ENCODE measurements at places on chromosomes 5 and 9.

DNA sequence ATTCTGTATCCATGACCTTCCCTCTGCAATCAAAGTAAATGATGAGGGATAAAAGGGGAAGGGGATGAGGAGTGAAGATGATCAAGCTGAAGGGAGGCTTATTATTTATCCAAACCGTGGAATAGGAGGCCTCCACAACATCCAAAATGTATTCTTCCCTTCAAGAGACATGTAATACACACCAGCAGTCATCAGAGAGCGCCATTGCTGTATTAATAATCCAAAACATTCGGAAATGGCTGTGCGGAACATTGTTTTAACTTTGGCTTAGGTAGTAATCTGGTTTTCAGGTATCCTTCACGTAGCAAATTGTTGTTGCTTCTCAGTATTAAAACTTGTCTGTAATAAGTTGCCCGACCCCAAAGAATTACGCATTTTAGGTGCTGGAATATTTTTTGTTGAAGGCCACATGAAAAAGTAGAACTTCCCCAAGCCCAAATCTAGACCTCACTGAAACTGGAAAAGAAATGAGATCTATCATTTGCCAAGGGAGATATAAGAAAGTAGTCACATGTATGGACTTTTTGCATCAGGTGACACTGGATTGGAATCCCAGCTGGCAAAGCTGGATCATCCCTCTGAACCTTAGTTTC lies 2.6 kb upstream of the BOD1 start:
- DNase-seq, result peak; percentile 33

DNA sequence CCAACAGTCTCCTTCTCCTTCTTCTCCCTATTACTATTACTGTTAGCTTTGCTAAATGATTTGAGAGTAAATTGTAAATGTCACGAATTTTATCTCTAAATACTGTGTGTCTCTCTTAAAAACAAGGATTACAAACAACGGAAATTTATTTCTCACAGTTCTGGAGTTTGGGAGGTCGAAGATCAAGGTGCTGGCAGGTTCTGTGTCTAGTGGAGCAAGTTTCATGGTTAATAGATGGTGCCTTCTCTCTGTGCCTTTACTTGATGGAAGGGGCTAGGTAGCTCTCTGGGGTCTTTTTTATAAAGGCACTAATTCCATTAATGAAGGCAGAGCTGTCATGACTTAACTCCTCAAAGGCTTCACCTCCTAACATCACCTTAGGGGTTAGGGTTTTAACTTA lies 237.9 kb downstream of the MAN2A1 start:
- no peak for DNase-seq

DNA sequence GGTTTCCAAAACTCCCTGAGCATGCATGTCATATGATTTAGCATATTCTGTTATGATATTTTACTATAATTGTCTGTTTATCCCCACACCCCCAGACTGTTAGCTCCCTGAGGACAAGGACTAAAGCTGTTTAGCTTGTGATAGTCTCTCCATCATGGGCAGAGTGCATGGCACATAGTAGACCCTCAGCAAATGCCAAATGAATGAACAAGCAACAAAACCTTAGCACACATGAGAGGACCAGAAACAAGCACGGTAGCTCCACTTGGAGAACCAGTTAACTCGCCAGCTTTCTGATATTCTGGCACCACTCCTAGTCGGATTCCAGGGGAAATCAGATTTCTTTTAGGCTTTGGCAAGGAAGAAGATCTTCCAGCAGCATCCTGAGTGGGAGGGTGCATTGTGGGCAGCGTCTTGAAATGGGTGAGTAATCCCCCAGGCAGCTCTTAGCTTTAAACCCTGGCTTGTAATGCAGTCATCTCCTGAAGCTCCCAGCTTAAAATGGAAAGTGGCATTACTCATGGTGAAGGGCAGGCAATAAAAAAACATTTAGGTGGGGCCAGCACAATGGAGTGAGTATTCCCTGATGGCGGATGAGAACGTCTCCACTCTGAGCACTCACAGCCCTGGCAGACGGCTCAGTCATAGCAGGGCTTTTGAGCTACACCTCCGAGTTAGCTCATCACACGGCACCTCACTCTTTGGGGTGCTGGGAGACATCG lies 41.1 kb downstream of the FGF1 start:
- no peak for DNase-seq

GRCh38 chr5:66788556-66788955 lies 192.4 kb downstream of the MAST4 start:
- no peak for DNase-seq

GRCh38 chr5:133405275-133406034 lies 206.9 kb downstream of the FSTL4 start:
- DNase-seq, result no peak

DNA sequence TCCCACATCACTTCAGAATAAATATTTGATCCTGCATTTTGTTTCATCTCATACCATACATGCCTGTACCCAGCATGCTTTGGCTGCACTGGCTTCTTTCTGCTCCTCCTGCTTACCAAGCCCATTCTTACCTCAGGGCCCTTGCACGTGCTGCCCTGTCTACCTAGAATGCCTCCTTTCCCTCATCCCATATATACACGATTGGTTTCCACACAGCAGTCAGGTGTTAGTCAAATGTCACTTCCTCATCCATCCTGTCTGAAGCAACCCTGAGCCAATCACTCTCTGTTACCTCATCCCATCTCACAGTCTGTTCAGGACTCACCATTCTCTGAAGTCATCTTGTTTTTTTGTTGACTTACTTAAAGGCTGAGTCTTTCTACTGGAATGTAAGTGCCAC lies 30.3 kb downstream of the CAST start:
- DNase-seq, result no peak

GRCh38 chr9:128689293-128689774 lies 312 bp downstream of the SET start:
- DNase-seq, result no peak

DNA sequence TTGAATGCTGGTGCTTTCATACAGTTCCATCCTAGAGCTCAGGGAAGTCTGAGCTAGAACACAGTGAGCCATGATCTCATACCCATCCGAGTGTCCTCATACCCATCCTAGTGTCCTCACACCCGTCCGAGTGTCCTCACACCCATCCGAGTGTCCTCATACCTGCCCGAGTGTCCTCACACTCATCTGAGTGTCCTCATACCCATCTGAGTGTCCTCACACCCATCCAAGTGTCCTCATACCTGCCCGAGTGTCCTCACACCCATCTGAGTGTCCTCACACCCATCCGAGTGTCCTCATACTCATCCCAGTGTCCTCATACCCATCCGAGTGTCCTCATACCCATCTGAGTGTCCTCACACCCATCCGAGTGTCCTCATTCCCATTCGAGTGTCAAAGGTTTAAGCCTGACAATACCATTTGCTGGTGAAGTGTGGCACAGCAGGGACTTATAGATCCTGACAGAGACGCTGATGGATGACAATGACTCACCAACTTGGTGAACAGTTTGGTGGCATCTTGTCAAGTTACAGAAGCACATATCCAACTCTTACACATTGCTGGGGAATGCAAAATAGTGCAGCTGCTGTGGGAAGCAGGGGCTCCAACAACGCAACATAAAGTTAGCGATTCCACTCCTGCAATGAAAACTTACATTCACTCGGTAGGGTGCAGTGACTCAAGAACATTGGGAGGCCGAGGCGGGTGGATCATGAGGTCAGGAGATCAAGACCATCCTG lies 77.0 kb upstream of the COL5A1 start:
- no peak for DNase-seq

- DNase-seq, result no peak
These were observed 36.1 kb upstream of the SLC2A8 start for GRCh38 chr9:127360829-127361228.

DNA sequence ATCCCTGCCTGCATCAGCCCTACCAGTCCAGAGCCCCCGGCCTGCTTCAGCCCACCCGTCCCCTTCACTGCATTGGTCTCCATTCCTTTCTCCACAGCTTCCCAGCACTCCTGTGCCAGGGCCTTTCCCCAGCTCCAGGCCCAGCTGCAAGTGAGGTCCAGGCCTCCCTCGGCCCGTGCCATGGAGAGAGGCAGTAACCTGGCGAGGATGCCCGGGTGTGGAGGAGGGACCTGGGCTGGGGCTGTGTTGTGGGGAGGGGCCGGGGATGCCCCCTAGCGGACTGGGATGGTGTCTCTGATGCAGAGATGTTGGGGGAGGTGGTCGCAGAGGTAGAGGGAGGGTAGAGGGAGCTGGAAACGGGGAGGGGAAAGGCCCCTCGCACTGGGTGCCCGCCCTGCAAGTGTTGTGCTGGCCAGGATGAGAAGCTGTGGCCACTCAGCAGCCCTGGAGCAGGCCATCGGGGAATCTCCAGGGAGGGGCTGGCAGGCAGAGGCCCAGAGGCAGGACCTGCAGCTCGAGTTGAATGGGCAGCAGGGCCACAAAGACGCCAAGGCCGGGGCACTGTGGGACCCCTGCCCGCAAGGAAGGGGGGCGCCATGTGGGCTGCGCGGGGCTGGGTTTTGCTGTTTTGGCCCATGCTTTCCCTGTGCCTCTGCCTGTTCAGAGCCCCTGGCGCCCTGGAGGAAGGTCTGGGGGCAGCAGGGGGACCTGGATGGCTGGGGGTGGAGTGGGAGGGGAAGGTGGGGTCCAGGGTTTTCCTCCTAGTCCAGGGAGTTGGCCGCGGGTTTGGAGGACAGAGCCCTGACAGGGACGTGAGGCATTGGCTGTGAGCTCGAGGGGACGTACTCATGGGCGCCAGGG lies 26.0 kb upstream of the NKD2 start:
- DNase-seq, result no peak

- DNase-seq, result no peak
These were observed 32.0 kb upstream of the PANK3 start for GRCh38 chr5:168611165-168611564.

- no peak for DNase-seq
These were observed 96.0 kb upstream of the SLC44A1 start for GRCh38 chr9:105148328-105149006.

GRCh38 chr5:175457466-175457865 lies 13.5 kb upstream of the DRD1 start:
- no peak for DNase-seq

GRCh38 chr9:95696701-95697100 lies 178.8 kb upstream of the ERCC6L2 start:
- no peak for DNase-seq

DNA sequence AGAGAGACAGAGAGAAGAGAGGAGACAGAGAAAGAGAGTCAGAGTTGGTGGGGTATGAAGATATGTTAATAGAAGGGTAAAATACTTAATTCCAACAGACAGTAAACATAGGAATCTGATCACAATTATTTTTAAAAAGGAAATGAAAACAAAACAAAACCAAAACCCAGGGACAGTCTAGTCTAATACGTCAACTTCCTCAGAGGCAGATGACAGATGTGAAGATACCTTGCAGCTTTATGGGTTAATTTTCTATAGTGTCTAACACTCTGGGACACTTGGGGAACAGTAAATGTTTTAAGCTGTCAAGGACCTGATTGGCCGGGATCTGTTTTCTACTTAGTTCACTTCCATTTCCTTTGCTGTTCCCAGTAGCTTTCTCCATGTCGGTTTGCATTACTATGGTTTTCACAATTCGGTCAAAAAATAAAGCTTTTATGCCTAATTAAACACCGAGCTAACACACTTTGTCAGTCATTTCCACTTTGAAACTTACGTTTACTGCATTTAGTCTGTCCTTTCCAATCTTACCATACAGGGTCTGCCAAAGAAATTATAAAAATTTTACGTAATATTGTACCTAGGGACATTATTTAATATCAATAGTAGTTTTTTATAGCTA lies 216.5 kb downstream of the MCTP1 start:
- DNase-seq, result no peak

GRCh38 chr5:31449174-31449573 lies 82.7 kb downstream of the DROSHA start:
- DNase-seq, result no peak

DNA sequence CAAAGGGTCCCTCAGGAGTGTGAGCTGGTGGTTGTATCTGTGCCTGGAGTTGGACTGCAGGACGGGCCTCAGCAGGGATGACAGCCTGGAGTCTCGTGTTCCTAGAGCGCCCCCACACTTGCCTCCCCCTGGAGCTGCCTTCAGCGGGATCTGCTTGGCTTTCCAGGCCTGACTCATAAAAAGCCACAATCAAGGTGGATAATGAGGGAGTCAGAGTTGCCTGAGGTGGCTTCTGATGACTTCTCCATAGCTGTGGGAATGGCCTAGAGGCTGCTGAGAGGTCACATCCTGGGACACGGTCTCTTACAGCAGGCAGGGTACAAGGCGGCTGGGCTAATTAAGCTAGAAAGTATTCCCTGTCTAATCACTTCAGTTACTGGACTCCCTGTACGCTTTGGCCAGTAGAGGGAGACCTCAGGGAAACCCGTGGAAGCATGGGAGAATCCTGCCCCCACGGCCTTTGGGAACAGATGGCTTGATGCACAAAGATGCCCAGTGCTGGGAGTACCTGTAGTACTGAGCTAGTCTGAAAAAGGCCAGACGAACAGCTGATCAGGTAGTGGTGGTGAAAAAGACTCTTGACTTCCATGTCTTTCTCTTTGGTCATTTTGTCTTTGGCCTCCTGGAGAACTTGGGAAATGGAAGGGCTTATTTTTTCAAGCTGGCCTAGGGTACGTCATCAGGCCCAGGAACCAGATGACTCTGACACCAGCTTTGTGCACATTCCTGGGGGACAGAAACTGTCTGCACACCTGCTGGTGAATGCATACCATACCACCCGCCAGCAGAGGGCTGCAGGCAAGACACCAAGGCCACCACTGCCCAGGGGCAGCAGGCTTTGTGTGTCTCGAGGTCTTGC lies 16.1 kb upstream of the FRRS1L start:
- DNase-seq, result peak; percentile 25

GRCh38 chr5:74581988-74582365 lies 58.6 kb downstream of the ENC1 start:
- DNase-seq, result no peak

DNA sequence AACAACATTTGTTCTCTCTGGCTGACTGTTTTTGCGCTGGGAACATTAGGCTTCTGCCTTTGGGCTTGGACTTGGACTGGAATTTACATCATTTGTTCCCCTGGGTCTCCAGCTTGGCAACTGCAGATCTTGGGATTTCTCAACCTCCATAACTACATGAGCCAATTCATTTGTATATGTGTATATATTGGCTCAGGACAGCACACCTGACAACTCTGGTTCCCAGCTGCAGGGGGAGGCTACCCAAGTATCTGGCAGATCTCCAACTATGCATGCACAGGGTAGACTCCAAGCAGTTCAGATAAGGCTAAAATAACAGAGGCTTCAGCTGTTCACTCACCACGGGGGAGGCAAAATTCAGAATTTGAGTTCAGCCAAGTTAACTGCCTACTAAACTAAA lies 31.6 kb upstream of the F2RL1 start:
- DNase-seq, result no peak

- DNase-seq, result no peak
These were observed 904.3 kb upstream of the DMAC1 start for GRCh38 chr9:8703904-8704303.

DNA sequence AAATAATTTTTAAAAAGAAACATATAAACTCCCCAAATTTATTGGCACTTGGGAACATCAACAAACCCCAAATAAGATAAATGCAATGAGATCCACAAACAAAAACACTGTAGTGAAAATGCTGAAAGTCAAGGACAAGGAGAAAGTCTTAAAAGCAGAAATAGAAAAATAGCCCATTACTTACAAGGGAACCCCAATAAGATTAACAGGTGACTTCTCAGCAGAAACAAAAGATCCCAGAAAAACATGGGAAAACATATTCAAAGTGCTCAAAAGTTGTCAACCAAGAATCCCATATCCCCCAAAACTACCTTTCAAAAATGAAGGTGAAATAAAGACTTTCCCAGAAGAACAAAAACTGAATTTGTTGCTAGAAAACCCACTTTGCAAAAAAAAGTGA lies 40.0 kb downstream of the FANCC start:
- no peak for DNase-seq
